Epithelial cell of proximal tubule (primary cell): ENCODE measurements at places on chromosomes 13 and 19. TPM values are rescaled to one million over a fixed set of nuclear protein-coding genes. Genes with fewer than 3 reads are reported as not detected.

GRCh38 chr19:31880283-31880682 is 465.1 kb upstream of the ZNF507 start:
- no peak for DNase-seq

The CDX2 gene
- total RNA-seq = not detected in 2 replicates

The PBX4 gene
- 0.43 and 2.7 TPM in 2 replicates for total RNA-seq

- DNase-seq = no peak
These were observed 1610.2 kb downstream of the SLITRK5 start for GRCh38 chr13:89281331-89281730.

- no peak for DNase-seq
These were observed 16.0 kb downstream of the MAG start for GRCh38 chr19:35307931-35308330.

The MRPL54 gene
- 102 and 105 TPM in 2 replicates for total RNA-seq

The C13orf42 gene
- total RNA-seq = not detected in 2 replicates

The FCGBP gene
- total RNA-seq = 0.07 and 0.17 TPM in 2 replicates

GRCh38 chr19:17279436-17279835 is 2.3 kb upstream of the ANKLE1 start:
- DNase-seq = no peak

DNA sequence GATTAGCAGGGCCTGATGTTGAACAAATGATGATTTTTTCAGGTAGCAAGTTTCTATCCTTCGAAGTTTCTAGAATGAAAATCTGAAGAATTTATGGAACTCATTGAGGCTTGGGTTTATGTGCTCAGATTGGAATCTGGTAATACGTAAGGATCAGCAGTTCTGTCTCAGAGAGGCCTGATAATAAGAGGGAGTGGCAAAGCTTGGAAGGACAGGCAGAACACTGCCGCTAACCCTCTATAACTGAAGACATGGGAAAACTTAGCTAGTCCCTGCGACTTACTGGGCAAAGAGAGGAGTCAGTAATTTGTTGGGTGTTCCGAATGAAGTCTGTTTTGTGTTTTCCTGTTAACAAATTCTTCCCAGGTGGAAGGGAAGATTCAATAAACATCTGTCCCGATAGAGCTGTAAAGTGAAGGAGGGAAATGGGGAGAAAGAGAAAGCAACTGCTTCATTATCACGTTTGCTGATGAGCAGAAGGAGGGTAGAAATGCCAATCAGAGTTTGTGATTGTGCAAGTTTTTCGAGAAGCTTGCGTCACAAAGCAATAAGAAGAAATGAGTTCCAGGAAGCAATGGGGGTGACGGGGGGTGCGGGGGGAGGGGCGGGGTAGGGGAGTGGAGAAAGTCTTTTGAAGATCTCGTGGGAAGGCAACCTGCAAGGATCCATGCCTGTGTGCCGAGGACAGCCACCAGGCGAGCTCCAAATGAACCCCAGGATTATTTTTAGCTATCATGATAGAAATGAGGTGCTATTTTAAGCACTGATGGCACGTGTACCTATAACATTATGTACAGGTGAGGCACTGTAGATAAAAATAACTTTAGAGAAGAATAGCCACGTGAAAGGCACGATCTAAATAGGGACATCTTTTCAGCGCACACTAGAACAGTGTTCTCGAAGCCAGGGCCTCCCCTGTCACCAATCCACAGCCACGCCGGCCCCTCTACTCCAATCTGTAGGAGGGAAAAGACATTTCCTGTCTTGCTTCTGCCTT is 224.1 kb downstream of the FGF9 start:
- no peak for DNase-seq

GRCh38 chr19:15595069-15595468 is 19.9 kb upstream of the CYP4F8 start:
- no peak for DNase-seq

DNA sequence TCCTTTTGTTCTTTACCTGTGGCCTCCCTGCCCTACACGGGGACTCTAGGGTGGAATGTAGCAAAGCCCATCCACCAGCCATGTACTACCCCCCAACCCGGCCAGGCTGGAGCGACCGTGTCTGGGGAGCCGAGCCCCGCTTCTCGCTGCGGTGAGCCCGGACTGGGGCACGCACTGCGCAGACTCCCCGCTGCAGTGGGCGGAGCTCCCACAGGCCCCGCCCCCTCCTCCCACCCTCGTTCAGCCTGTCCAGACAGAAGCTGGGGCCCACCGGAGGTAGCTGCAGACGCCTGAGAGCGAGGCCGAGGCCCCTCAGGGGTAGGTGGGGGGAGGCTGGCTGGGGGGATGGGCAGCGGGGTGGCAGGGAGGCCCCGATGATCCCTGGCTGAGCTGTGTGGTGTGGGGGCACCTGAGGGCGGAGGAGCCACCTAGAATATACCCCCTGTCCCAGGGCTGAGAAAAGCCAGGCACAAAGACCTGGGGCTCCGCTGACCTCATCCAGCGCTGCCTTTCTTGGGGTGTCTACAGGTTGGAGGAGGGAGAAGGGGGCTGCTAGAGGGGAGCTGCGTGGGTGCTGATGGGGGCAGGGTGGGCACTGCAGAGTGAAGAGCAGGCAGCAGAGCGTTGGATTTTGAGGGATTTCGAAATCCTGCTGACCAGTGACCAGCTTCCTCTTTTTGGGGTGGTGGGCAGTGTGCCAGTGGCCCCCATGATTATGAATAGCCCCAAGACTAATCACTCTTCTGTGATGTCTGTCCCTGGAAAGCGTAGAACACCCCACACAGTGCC is 17.3 kb downstream of the PLD3 start:
- DNase-seq = no peak

The MTRF1 gene
- total RNA-seq = 6.9 and 8.3 TPM in 2 replicates
